ENCODE measurements at places on chromosomes 12 and 14.

- DNase-seq = no peak
Observed at GRCh38 chr14:66444271-66444927, 41.8 kb upstream of the CCDC196 start.

- no peak for DNase-seq
Observed at GRCh38 chr12:102992297-102992696, 34.8 kb downstream of the ASCL1 start.

- no peak for DNase-seq
Observed at GRCh38 chr12:86139671-86140070, 116.5 kb downstream of the MGAT4C start.

- no peak for DNase-seq
Observed at GRCh38 chr12:68377881-68378280, 45.7 kb upstream of the MDM1 start.

DNA sequence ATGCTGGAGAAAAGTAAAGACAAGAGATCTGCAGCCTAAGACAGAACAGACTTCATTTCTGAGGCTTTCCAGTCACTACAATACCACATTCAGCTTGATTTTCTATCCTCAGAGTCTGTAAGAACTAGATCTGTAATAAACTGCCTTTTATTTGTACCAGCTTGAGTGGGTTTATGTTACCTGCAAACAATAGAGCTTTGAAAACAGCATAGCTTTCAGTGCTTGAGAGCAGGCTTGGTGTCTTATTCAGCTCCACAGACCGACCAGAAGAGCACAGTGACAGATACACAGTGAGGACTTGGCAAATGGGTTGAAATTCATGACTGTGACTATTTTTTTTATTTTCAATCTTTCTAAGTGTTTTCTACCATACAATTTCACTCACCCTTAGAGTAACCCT is 207.8 kb upstream of the OTX2 start:
- no peak for DNase-seq

DNA sequence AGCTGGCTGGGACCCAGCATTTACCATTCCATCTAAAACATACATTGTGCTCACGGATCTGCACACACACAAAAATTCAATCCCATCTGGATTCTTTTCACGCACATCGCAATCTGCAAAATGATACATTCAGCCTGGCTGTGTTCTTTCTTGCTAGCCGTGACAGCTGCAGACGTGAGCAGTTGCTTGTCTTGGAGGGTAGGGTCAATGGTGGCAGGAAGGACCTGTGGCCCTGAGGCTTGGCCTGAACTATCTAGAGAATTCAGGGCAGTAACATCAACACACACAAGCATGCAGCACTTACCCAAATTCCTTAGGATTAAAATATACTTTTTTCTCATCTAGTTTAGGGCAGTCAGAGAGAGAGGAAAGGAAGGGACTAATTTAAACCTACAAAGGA is 72.0 kb downstream of the DICER1 start:
- no peak for DNase-seq

- no peak for DNase-seq
Observed at GRCh38 chr12:52168019-52168717, 23.6 kb downstream of the KRT80 start.

- no peak for DNase-seq
Observed at GRCh38 chr12:45168976-45169375, 46.9 kb upstream of the ANO6 start.

DNA sequence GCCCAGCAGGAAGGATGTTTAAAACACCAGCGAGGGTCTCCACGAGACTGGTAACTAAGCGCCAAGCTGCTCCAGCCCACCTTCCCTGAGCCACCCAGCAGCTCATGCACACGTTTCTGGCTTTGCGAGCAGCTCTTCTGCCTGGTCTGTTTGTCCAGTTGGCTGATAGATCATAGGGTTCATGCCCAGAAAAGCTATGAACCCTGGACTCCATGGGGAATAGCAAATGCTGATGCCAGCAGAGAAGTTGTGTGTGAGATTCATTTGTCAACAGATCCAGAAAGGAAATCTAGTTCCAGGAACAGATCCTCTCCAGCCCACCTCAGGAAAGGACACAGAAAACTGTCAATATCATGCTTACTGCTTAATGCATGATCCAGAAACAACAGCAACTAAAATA is 28.2 kb upstream of the RIMBP2 start:
- DNase-seq = no peak

DNA sequence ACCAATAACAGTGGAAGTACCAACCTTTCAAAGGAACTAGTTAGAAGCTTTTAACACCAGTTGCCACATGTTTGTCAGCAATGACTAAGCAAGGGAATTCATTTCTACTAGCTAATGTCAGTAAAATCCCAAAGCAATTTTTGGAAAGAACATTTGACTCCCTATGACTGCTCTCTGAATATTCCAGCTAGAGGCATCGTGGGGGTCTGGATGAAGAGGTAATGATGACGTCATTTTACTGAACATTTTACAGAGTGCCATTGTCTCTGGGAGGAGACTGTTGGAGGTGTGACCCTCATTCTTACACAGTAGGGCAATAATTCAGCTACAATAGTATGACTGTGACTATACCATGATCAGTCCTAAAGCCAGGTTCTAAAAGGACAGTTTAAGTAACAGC is 204.8 kb downstream of the ITPR2 start:
- DNase-seq = no peak

- no peak for DNase-seq
Observed at GRCh38 chr12:50637870-50638481, 125.9 kb upstream of the ATF1 start.

DNA sequence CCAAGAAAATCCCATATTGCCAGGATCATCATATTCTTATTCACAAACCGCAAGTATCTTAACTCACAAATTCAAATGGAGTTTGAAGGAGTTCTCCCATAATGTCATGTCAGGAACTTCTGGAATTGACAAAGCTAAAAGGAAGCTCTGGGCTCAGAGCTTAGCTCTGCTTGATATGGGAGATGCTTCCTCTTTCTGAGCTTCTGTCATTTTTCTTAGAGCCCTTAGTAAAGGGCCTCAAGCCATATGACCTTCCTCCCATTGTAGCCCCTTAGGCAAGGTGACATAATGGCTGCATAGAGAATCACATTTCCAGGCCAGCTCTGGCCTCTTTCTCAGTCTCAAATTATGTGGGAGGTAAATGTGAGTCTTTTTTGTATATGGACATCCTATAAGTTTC is 40.9 kb downstream of the SLC4A8 start:
- no peak for DNase-seq

GRCh38 chr12:100953677-100954076 is 159.1 kb downstream of the ANO4 start:
- no peak for DNase-seq

DNA sequence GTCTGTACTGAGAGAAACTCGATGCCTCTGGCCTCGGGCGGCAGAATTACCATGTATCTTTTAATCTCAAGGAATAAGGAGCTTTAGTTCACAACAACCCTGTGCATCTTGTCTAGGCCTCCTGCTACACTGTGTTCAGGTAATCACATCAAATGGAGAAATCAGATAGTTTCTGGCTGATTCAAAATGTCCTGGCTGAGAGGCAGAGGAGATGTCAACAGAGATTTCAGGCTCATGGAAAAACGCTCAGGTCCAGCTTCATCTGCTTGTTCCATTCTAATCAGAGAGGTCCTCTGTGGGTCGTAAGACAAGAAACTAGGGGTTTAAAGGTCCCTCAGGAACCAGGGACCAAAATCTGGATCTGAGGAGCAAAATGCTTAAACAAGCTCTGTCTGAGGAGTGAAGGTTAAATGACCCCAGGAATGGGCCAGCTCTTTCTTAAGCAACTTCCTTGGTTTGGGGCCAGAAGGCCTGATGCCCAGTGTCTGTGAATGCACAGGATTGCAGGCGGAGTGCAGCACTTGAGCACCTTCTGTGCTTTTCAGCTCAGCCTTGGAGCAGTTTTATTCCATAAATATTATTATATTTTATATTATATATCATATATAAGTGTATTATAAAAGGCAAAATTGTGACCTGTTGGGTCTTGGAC is 170.2 kb upstream of the PRICKLE1 start:
- no peak for DNase-seq

GRCh38 chr12:12265571-12266388 is 1.1 kb downstream of the LRP6 start:
- no peak for DNase-seq

GRCh38 chr12:108468196-108468968 is 46.7 kb upstream of the FICD start:
- DNase-seq = no peak

GRCh38 chr12:24066865-24067264 is 117.4 kb upstream of the SOX5 start:
- no peak for DNase-seq

DNA sequence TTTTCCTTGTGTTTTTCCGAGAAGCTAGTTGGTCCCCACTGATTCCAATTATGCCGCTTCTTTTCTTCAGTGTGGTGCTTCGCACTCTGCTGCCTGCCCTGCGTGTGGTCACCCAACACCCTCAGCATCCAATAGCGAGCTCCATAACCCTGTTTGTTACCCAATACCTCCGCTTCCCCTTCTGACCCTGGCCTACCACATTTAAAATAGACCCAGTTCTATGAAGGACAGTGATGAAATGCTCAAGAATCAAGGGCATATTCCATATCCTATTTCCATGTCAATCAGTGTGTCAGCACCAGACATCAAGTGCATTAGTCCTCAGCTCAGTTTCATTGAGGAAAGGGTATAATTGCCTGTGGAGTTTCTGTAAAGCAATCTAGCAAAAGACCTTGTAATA is 9.5 kb downstream of the NDRG2 start:
- DNase-seq = no peak

All from stimulated activated CD8-positive, alpha-beta memory T cell treated with anti-CD3 and anti-CD28 coated beads, Interleukin-15, amount 100 ng/mL, for 1 hour (primary cell).